Nucleus accumbens (tissue), 56 donors: ENCODE measurements at places on chromosomes 7 and 10.

DNA sequence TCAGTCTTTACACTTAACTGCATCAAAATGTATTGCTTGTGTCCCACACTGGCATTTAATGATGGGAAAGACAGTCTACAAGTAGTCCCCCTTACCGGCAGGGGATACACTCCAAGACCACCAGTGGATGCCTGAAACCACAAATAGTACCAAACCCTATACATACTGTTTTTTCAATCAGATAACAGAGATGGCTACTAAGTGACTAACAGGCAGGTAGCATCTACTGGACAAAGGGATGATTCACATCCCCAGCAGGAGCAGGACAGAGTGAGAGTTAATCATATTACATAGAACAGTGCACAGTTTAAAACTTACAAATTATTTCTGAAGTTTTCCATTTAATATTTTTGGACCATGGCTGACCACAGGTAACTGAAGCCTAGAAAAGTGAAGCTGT, 13.2 kb downstream of the TMEM243 start:
- DNase-seq: no peak

- no peak for DNase-seq
These were observed 784.0 kb downstream of the SUGCT start for GRCh38 chr7:40918701-40919271.

DNA sequence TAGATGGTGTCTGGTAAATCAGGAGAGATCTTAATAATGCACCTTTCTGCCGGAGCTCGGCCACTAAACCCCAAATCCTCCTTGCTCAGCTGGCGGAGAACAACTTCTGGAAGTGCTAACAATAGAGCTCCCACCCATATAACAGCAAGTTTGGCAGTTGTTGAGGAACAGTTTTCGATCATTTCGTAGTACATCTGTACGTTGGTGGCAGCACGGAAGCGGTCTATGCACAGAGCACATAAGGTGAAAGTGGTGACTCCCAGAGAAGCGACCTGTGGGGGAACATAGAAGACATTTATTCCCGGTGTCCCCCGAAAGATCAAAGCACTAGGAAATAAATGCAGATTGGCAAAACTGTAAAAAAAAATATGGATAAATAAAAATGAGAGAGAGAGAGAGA, 18.5 kb downstream of the GPR37 start:
- no peak for DNase-seq

DNA sequence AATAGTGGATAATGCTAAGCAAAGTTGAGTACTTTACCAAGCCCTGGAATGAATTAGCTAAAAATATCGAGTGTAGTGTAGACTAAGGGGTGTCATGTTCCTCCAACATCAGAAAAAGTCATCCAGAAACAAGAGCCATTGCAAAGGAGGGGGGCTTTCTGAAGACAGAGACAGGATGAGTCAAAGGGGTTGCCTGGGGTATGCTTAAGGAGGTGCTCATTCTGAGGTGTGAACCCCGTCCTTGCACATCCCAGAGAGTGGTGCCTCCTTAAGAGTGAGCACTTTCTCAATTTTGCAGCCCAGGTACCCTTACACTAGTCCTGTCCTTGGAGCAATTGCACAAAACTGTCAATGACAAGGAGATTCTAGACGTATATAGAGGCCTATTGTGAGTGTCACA, 43.1 kb upstream of the C10orf71 start:
- no peak for DNase-seq

DNA sequence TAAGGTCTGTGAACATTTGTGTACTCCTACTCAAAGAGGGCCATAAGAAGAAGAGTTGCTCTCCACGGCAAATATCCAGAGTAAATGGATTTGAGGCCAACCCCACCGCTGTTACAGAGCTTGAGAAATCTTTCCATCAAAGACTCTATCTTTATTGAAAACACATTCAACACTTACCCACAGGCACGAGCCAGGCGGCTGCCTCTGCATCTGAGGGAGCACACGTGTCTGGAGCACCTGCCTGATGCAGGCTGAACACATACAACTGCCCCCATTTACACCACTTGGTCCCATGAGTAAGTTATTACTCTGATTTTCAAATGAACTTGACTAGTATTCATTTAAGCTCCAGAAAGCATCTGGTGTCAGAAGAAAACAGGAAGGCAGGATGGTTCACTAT, 38.7 kb downstream of the HBP1 start:
- no peak for DNase-seq

DNA sequence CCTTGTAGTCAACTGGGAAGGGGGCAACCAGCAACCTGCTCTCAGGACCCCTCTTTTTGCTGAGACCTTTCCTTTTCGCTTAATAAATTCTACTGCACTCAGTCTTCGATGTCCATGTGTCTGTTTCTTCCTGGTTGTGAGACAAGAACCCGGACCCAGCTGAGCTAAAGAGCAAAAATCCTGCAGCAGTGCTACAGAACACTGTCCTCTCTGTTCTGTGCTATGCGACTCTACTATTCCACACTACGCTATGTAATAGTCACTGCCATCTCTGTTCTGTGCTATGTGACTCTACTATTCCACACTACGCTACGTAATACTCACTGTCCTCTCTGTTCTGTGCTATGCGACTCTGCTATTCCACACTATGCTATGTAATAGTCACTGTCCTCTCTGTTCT, 34.3 kb downstream of the DIP2C start:
- DNase-seq: no peak

DNA sequence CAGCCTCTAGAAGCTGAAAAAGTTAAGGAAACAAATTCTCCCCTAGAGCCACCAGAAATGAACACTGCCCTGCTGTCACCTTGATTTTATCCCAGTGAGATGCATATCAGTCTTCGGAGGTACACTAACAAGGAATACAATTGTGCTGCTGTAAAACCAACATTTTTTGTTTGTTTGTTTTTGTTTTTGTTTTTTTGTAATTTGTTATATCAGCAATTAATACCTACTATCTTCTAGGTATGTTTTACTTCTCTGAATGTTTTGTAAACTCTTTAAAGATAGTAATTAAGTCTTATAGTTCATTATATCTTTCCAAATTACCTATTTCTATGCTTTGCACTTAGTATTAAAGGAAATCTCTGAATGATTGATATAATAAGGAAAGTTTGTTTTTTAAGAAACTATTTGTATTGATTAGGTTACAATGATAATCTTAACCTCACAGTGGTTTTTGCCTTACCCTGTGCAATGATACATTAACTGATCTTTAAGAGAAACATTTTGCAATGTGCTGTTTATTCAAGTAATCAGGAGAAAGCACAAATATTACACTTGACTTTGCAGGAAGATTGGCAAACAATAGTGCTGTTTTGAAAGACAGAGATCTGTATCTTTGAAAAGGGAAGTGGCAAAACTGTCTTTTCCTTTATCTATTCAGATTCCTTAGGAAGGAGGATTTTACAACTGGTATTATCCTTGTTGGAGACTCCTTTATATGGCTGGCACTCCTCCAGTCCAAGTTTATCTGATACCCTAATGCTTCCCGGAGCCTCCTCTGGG, 11.3 kb upstream of the HGF start:
- DNase-seq: no peak

DNA sequence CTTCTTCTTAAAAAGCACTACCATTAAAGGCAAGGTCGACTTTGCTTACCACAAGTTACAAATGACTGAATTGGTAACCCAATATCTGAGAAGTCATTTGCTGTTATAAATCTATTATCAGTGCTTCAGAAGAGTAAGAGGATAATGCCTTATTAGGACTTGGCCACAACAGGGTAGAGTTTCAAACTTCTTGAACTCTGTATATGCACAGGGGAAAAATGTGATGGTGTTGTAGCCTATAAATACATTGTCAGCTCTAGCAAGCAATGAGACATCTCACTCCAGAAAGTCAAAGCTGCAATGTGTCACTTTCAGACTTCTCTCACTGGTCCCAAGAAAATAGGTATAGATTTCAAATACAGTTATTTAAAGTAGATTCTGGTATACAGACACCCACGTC, 9.3 kb downstream of the TFEC start:
- DNase-seq: no peak

- DNase-seq: no peak
These were observed 40.0 kb downstream of the GOLGA7B start for GRCh38 chr10:97889461-97890265.

DNA sequence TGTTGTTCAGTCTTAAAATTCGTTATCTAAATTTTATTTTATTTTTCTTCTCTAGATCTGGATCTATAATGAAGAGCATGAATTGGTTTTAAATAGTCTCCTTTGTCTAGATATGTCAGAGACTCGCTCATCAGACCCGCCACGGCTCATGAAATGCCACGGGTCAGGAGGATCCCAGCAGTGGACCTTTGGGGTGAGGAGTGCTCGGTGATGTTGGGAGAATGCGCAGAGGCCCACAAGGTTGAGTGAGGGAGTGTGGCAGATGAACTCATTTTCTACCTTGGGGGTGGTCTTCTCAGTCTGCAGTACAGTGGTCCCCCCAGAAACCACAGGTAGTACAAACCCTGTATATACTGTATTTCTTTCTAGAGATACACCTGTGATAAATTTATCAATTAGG, 95.3 kb downstream of the GALNT11 start:
- DNase-seq: no peak

- DNase-seq: no peak
These were observed 20.3 kb upstream of the IGF2BP3 start for GRCh38 chr7:23490357-23491135.

GRCh38 chr7:29337546-29338116, 143.1 kb downstream of the CHN2 start:
- no peak for DNase-seq

GRCh38 chr7:51062222-51062987, 254.2 kb downstream of the COBL start:
- no peak for DNase-seq

DNA sequence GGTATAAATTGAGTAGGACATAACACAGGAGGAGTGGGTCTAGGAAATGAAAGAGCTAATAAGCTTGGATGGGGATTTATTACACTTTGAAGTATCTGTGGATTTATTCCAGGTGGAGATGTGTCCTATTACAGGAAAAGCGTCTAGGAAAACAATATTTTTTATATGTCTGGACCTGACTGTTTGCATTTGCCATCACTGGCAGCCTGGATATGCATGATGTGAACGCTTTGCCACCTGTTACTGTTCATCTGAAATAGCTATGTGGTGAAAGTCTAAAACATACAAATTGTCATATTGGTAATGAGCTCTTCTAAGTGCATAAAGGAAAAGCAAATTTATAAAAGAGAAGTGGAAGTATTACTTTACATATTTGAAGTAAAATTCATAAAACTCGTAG, 31.6 kb upstream of the AGMO start:
- no peak for DNase-seq

GRCh38 chr10:70379581-70380176, 2.7 kb downstream of the LRRC20 start:
- no peak for DNase-seq

DNA sequence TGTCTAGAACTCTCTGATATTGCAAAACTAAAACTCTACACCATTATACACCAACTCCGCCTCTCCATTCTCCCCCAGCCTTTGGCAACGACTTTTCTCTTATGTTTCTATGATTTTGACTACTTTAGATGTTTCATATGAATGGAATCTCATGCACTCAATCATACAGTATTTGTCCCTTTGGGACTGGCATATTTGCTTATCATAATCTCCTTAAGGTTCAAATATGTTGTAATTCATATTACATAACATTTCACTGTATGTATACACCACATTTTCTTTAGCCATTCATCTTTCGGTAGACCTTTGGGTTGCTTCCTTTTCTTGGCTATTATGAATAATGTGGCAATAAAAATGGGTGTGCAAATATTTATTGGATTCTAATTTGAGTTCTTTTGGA, 164.4 kb downstream of the ARL4A start:
- DNase-seq: no peak

DNA sequence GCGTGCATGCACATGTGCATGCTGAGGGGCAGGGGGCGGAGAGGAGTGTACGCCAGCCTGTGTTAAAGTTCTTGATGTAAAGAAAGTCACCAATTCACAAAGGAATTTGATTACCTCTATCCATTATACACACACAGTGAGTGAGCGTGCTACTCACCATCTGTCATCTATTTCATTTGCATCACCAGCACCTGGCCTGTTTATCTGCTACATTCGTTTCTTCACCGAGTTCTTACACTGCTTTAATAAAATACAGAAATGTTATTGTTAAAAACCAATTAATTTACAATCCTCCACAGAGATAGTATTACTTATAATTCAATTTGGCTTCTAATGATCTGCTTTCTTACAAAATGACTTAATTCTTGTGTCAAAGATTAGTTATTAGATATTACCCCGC, 32.6 kb downstream of the NEUROD6 start:
- DNase-seq: no peak

- DNase-seq: no peak
These were observed 70.6 kb downstream of the MET start for GRCh38 chr7:116742641-116743040.

DNA sequence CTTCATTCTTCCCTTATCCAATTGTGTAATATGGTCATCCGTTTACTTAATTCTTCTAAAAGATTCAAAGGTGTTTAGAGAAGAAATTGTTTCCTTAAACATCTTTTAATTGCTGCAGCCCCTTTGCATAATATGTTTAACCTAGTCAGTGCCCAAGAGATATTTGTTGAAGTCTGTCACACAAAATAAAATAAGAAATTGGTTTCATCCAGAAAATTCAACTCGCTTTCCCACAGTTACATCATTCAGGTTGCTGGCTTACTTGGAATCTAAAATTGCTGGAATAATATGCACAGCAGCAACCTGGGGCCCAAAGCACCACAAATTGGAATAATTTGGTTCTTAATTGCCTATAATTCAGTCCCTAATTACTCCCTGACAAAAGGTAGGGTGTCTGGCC, 155.1 kb upstream of the ETV1 start:
- DNase-seq: no peak

DNA sequence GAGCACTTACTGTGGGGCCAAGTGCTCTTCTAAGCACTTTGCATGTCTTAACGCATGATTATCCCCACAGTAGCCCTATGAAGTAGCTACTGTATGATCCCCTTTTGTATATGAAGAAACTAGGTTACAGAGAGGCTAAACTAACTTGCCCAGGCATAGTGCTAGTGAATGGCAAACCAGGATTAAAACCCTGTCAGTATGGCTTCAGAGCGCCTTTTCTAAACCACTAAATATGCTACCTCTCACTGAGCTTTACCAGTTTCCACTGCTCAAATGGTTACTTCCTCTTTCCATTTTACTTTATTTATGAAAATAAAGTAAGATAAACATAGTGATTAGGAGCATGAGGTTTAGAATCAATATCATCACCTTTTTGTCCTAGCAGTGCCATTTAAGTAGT, 73.6 kb downstream of the PODXL start:
- no peak for DNase-seq
